ENCODE measurements at places on chromosomes 2 and 18.

DNA sequence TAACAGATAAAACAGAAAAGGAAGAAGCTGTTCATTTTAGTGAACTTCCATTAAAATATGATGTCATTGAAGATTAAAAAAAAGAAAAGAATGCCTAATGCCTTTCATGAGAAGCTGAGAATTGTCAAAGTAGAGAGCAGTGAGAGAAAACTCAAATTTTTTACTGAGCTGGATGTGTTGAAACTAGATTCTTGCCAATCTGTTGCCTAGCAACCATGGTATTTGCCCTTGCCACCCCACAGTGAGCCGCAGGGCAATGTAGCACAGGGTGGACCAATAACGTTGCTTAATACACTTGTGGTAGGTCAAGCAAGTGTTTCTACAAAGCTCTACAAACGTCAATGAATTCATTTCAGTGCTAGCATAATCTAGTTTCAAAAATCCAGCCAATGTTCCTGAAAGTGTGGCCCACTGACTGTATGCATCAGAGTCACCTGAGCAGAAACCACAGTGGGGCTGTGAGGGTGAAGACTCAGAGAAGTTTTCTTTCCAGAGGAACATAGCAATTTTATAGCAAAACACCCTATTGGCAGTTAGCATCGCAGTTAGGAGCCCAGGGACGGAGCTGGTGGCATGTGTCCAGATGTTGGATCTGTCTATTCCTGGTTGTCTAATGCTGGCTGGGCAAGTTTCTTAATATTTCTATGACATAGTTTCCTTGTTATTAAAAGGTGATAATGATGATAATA lies 132.2 kb downstream of the DOCK10 start:
- DNase-seq, result no peak

- no peak for DNase-seq
Measured at GRCh38 chr2:196334710-196335109, 163.3 kb upstream of the STK17B start.

DNA sequence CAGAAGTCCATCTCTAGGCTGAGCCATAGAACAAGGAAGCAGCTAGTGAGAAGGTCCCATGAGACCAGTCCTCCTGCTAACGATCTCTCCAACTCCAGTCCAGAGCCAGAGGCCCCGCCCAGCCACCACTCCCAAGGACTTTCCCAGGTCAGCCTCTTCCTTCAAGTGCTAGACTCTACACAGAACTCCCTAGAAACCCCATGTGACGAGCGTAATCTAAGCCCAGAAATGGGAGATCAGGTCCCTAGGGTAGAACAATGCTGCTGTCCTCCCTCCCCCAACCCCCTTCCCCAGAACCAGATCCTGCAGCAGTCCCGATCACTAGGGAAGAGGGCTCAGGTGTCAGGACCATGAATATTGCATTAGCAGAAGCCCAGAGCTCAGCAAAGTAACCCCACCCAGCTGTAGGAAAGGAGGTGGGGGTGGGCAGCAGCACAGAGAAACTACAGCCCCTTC lies 6.9 kb downstream of the DCTN1 start:
- no peak for DNase-seq

DNA sequence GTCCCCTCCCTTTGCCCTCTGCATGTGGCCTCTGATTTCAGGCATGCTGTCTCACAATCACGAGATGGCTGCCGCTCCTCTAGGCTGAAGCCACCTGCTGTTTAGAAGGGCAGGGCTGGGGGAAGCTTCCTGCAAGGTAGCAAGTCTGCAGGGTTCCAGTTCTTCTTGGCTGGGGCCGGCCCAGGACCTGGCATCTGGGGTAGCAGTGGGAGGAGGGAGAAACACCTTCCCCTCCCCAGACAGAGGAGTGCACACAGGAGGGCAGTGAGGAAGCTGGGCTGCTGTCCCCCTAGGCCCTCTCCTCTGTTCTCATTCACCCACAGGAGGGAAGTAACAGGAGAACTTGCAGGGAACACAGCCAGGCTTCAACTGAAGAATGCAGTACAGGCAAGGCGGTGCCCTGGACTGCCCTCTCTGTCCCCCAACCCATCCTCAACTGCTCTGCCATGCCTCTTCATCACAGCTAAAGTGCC lies 345.9 kb upstream of the HS6ST1 start:
- no peak for DNase-seq

GRCh38 chr2:180337136-180337535 lies 330.0 kb upstream of the CWC22 start:
- no peak for DNase-seq

DNA sequence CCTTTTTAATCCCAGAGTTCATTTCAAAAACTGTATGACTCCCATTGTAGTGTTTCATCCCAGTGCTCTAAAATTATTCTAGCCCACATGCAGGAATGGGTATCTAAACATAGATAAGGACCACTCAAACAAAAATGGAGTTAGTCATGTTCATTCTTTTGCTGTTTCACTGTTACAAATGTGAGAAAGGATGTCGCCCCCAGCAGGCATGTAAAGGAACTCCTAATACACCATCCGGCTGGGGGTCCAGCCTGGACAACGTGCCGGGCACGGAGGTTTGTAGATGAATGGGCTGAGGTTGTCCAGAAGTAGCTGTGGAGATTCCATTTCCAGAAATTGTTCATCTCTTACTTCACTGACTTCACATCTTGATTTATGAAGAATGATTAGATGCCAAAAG lies 101.9 kb upstream of the RAB12 start:
- no peak for DNase-seq

DNA sequence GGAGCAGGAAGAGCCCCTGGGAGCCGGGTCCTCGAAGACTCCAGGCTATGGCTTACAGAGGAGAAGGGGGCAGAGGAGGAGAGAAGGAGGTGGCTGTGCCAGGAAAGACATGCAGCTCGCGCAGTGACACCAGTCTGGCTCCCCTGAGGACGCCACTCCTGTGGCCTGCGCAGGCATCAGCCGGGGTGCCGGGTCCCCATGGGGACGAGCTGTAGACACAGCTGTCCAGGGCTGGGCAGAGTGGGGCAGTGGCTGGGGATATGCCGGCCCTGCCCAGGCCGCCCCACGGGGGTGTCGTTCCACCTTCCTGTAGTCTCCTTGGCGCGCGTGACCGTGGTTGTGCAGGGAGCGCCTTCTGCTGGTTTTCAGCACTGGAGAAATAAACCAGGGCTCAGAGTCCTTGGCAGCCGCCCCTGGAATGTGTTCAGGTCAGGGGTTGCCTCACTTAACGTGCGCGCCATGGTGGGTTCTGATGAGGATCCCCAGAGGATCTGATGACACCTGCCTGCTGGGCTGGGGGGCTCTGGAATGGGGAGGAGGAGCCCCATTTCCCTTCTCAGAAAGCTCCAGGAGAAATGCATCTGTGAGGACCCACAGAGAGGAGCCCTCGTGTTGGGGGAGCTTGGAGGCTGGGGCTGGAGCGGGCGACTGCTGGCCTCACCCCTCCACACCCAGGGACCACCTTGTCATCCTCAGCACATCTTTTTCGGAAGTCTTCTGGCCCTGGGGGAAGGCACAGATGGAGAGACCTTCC lies 26.7 kb downstream of the RAMP1 start:
- DNase-seq, result no peak

DNA sequence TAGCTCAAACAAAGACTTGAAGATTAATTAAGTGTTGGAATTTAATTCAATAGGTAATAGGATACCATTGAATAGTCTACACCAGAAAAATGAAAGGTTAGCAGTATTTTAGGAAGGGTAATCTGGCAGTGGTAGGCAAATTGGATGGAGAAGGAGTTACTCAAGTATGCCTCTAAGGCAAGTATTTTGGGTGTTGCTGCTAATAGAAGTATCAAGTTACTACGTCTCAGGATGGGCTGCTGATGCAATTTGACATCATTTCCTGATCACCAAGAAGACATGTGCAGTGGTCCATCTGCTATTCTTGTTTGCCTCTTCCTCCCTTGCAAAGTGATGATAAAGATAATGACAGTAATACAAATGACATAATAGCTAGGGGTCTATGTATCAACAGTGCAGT lies 485.3 kb downstream of the TGIF1 start:
- no peak for DNase-seq

- DNase-seq, result no peak
Measured at GRCh38 chr2:17536416-17536815, 4.1 kb upstream of the VSNL1 start.

DNA sequence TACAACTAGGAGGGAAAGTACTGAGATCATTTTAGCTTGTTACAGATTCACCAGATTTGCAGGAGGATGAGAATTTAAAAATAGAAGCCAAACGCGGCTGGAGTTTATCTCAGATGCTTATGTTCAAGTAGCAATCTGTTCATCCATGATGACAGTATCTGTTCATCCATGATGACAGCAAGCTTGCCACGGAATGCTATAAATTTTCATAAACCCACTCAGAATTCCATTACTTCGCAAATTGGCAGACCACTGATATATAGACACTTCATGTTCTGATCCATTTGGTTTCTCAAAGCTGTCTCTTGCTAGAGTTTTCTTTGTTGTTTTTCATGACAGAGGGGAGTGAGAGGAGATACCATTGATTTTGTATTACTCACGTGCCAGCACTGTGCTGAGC lies 84.2 kb downstream of the GAREM1 start:
- DNase-seq, result no peak

DNA sequence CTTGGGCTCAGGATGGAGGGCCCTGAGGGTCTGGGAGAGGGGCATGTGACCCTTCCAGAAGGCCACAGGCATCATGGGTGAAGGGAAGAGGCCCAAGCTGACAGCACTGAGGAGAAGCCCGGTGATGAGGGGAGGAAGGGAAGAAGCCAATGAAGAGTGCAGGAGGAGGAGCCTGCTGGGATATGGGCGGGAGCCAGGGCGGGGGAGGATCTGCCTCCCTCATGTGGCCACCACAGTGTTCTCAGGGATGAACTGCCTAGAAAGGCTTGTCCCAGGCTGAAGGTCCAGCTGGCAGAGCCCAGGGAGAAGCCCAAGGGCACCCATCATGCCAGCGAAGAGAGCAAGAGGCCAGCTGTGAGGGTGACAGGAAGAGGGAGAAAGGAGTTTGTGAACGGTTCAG lies 24.6 kb upstream of the PLB1 start:
- DNase-seq, result no peak

DNA sequence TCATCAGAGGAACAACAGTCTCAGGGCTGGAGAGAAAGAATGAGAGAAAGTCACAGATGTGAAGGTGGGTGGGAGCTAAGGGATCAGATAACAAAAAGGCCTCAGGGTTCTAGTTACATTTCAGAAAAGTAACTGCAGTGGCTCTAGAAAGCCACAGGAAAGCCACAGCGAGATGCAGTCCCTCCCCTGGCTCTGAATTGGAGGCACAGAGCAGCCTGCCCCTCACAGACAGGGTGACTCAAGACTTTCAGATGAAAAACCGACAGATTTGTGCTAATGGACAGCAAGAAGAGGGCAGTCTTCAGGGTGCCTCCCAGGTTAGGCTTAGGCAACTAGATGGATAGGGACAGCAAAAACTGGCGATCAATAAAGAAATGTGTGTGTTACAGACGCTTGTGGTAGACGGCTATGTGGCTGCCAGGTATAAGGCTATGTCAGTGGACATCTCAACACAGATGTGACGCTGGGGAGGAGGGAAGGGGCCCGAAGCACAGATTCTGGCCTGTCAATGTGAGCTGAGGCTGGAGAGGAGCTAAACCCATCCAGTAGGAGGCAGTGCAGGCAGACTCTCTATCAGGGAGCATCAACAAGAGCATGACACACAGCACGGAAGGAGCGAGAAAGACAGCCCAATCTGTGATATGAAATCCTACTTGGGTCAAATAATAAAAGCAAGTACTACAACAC lies 26.2 kb downstream of the UNC50 start:
- DNase-seq, result peak; percentile 44

DNA sequence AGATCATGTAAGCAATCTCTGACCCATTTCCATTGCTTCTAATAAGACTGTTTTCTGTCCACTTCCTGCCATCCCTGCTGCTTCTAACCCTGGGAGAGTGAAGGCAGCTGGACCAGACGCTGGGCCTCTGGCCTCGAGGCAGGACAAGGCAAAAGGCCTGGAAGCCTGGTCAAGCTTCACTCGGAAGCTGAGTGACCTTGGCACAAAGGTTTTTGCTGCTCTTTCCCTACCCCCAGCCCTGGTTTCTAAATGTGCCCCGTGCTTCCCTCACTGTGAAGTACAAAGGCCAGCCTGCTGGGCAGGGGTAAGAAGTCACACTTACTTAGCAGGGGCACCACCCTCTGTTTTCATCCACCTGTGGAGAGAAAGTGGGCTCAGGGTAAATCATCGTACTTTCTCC lies 195.0 kb downstream of the TNS1 start:
- DNase-seq, result no peak

DNA sequence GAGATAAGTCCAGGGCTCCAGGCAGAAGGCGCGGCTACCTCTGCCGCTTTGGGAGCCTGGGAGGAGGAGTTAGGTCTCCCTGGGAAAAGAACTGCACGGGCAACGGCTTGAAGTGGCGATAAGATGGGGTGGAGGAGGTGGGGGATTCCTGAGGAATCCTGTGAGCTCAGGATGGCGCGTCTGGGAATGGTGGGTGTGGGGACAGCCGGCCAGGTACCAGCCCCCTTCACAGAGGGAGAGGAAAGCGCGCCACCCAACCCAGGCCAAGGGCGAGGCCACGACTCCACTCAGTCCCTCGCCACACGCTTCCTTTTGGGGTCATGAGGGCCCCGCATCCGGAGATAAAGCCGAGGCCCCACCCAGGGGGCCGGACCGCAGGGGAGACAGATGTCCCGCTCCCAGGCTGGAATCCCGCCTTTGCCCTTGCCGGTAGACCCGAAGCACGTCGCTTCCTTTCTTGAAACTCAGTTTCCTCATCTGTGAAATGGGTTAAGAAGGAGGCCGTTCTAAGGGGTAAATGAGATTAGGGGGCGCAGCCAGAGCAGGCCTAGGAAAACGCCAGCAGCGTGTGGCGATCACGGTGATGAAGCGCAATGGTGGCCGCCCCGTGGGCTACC lies 1.7 kb upstream of the CTDSP1 start:
- DNase-seq, result no peak

- DNase-seq, result no peak
Measured at GRCh38 chr2:176936410-176936809, 276.2 kb upstream of the HNRNPA3 start.

DNA sequence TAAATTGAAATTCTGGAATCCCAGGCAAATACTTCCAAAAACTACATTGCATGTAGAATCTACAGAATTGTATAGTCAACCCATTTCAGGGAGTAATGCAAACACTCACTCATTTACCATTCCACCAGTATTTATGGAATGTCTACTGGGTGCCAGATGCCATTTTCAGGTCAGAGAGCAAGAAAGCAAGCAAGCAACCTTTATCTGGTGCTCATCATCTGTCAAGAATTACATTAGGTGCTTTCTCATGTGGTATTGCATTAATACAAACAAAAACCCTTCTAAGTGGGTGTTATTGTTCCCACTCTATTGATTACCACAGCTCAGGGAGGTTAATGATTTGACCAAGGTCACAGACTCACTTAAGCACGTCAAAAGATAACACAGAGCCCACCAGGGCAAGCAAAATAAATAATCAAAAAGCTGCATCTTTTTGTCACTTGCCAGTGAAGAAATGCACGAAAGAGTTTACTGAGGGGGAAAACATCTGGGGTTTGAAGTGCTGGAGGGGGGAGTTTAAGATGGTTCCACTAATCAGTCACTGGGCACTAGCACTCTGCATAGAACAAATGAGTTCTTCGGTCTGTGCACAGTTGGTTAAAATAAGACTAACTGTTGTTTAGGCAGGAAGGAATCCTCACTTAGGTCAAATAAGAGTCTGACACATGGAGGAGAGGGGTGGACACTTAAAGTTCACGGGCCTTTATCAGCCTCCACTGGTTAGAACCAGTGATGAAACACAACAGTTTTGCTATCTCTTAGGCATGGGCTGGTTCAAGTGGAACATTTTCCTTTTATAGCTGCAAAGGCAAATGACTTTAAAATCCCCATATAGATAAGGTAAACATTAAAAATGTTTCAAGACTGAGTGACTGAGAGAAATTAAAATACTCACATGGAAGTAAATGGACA lies 208.8 kb downstream of the CDH2 start:
- DNase-seq, result no peak

GRCh38 chr18:38751898-38752297 lies 1186.3 kb upstream of the CELF4 start:
- DNase-seq, result no peak

All from activated T-cell treated with anti-CD3 and anti-CD28 coated beads for 24 hours (primary cell).